RWPE2 (cell line): ENCODE measurements at places on chromosomes 4 and X.

DNA sequence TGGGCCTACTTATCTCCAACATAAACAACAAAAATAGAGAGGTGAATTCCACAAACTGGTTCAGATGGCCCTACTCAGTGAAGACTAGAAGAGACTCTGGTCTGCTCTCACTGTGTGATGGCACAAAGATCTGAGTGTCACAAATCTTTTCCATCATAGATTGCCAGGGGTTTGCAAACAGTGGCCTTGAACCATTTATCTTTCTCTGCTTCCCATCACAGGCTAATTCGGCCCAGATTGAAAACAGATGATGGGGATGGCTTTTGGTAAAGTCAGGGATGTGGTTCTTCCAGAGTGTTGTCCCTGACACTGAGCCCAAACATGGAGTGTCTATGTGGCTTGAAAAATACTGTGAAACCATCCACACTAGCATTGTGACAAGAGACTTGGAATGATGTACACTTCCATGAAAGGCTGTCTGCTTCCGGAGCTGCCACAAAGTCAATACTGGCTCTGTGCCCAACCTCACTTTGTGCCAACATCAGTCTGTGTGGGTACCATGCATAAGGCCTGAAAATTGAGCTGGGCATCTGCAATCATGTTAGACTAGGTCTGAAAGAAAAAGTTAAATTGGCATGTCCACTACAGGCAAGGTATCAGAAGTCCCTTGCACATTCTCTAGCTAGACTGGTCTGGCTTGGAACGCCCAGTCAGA is 25.2 kb upstream of the PLAC1 start:
- DNase-seq: no peak

DNA sequence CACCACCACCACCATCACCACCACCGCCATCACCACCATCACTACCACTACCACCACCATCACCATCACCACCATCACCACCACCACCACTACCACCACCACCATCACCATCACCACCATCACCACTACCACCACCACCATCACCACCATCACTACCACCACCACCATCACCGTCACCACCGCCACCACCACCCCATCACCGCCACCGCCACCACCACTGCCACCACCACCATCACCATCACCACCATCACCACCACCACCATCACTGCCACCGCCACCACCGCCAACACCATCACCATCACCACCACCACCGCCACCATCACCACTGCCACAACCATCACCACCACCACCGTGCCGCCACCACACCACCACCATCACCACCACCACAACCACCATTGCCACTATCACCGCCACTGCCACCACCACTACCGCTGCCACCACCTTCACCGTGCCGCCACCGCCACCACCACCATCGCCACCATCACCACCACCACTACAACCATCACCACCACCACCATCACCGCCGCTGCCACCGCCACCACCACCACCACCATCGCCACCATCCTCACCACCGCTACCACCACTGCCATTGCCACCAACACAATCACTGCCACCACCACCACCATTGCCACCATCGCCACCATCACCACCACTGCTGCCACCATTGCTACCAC is 1511.3 kb upstream of the AGA start:
- DNase-seq: peak; percentile 42

GRCh38 chr4:173522951-173523395 is 7.1 kb downstream of the HAND2 start:
- no peak for DNase-seq

DNA sequence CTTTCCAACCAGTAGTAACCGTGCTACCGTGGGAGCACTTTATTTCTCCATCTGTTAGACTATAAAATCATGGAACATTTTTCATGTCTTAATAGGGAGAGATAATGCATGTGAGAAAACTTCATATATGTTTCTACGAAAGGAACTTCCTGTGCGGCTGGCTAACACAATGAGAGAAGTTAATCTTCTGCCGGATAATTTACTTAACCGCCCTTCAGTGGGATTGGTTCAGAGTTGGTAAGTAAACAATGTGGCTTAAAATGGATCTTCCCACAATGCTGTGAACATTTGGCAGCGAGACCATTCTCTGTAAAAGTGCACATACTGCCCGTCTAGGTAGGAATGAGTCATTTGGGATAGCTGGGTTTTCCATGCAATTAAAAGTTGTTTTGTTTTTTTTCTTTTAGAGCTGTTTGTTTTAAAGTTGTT is 29.6 kb downstream of the PDK3 start:
- DNase-seq: no peak

GRCh38 chr4:76279462-76279861 is 27.1 kb upstream of the STBD1 start:
- DNase-seq: no peak

- no peak for DNase-seq
Measured at GRCh38 chr4:169741569-169741968, 16.2 kb downstream of the HPF1 start.

- DNase-seq: no peak
Measured at GRCh38 chr4:154367659-154368058, 123.9 kb downstream of the DCHS2 start.

DNA sequence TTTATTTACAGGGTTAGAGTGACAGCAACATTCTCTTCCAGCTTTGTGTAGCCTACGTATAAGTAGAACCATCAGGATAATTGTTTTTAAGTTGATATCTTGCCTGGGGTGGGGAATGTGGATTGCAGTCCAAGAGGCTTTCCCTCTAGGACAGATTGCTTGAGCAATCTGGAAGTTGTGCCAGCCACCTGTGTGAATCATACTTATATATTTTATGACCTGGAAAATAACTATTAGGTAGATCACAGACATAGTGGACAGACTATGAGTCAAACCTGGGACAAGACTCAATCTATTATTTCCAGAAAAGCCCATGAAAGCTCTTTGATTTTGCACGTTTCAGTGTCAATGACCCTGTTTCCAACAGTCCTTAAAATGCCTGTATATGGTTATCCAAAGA is 98.9 kb downstream of the TLL1 start:
- no peak for DNase-seq

DNA sequence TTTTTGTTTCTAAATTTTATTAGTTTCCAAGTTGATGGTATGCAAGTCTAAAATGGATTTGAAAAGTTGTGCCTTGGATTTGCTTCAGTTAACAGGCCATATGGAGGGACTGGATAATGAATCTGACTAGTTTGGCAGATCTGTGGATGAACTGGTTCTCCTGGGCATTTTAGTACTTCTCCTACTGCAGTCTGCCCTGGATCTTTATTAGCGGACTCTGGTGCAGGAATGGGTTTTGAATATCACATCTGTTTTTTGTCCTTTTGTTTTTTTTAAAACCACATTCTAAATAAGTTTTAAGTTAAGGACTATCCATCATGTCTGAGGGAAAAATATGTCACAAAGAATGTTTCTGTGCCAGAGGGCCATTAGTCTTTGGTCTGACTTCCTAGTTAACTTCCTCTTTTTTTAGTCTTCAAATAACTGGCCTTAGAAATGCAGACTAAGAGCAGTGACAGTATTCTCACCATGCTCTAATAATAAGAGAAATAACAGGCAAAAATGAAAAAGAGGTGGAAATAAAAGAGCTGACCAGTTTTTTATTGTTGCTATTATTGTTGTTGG is 13.9 kb upstream of the DCK start:
- DNase-seq: no peak

GRCh38 chrX:26254436-26254835 is 38.5 kb downstream of the MAGEB5 start:
- no peak for DNase-seq

- DNase-seq: no peak
Measured at GRCh38 chrX:46220822-46221221, 324.4 kb downstream of the ZNF674 start.

- DNase-seq: no peak
Measured at GRCh38 chr4:14841801-14842768, 160.2 kb upstream of the CPEB2 start.

DNA sequence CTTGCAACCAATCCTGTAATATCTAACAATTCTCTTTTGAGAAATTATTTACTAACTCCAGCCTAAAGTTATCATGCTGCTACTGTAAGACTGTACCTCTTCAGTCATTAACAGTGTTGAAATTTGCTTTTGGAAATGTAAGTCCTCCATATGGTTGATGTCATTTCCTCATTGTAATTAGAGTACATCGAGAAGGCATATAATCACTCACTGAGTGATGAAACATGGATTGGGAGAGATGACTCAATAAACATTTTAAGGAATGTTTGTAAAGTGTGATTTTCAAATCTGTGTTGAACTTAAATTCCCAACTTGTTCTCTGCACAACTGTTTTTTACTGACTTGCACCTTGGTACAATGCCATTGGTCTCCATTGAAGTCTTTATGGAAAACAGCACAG is 61.2 kb downstream of the HMGB2 start:
- DNase-seq: no peak

- DNase-seq: no peak
Measured at GRCh38 chr4:185712350-185713024, 99.5 kb downstream of the SORBS2 start.

GRCh38 chr4:72948080-72948479 is 121.4 kb downstream of the COX18 start:
- DNase-seq: no peak

DNA sequence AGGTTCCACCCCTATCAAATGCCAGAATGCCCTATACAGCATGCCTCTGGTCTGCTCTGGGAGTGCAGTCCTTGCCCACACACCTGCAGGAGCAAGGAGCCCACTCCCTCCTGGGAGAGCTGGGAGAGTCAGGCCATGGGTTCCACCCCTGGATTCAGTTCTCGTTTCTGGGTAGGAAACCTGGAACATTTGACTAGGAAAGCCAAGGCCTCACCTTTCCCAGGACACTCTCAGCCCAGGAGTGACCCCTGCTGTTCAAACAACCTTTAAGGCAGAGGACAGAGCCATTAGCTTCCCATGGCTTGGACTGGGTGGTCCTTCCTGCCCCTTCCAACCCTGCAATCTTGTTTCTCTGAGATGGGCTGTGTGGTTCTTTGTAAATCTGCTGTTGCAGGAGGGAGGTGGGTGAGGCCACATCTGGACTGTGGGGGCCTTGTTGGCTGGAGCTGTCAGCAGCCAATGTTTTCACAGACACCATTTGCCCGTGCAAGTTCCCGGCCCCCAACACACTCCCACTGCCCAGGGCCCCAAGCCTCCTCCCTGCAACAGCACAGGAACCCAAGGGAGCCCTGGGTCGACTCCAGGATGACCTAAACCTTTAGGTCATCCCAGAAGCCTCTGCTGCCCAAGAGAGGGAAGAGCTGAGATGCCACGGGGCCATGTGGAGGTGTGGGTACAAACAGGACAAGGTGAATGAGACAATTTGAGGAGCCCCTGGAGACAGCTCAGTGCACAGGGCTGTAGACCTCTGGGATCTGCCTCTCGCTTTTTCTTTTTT is 104.4 kb downstream of the PJA1 start:
- DNase-seq: no peak

DNA sequence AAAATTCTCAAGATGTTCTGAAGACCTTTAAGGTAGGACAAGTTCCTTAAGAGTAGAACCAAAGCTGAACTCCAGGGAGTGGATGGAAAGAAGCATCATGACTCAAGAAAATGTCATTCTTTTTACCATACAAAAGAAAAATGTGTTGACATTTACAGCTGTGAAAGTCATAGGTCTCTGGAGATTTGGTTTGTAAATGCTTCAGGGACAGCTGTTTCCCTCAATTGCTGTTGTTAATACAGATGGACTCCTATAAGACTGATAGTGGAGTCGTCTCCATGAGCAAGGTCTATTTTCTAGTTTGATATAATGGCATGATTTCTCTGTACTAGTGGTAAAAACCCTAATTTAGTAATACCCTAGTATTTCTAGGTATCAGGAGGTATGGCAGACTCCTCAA is 101.7 kb downstream of the PHOX2B start:
- no peak for DNase-seq

DNA sequence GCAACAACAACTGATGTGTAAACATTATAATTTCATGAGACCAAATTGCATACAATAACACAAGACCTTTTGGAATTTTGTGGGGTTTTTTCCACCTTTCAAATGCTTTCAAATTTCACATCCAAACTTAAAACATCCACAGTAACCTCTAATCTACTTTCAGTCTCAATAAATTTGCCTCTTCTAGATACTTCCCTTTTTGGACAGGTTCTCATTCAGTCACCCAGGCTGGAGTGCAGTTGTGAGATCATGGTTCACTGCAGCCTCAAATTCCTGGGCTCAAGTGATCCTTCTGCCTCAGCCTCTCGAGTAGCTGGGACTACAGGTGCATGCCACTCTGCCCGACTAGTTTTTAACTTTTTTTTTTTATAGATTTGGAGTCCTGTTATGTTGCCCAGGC is 556.6 kb downstream of the NLGN4X start:
- no peak for DNase-seq

GRCh38 chr4:33890841-33891240 is 2353.5 kb downstream of the ARAP2 start:
- DNase-seq: no peak

- DNase-seq: no peak
Measured at GRCh38 chr4:19329631-19330030, 922.1 kb upstream of the SLIT2 start.

DNA sequence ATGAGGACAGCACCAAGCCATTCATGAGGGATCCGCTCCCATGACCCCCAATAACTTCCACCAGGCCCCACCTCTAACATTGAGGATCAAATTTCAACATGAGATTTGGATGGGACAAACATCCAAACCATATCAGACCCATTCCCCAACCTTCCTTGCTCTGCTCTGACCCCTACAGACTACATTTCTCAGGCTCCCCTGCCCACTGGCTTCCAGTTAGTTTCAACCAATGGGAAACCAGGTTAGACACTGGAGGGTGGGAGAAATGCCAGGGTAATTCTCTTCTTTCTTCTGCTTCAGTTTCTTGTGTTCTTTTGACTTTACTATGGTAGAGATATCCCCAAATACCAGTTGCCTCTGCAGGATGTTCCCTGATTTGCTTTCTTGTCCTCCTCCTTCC is 125.7 kb downstream of the CLCN4 start:
- no peak for DNase-seq

DNA sequence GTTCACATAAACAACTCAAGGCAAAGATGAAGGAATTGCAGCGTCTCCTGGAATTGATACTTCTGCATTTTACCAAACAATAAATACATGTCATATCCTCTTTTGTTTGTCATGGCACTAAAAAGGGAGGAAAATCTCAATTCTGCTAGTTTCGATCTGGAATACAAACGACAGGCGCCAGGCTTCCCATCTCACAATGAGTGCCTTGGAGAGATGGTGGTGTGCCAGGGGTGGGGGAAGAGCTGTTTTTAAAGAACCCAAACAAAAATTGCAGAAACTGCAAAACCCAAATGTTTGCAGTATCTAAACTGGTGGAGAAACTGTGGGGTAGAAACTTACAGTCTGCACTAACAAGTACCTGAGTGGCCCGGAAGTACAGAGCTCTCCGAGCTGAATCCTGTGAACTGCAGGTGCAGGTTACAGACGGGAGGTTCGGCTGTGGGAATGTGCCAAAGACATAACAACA is 53.0 kb upstream of the KLF3 start:
- no peak for DNase-seq
